Kidney (tissue), 22 donors: ENCODE measurements at places on chromosomes 2 and 18.

GRCh38 chr2:127726158-127726880, 25.0 kb downstream of the SFT2D3 start:
- DNase-seq = no peak

GRCh38 chr2:25558262-25558661, 115.1 kb downstream of the DTNB start:
- no peak for DNase-seq

- DNase-seq = no peak
These were observed 149.6 kb downstream of the MTCL1 start for GRCh38 chr18:8854962-8855361.

- DNase-seq = peak; percentile 35
These were observed 45.5 kb downstream of the RAB12 start for GRCh38 chr18:8654503-8655451.
